ENCODE measurements at places on chromosomes 12 and 14.
A peak's percentile ranks its signal among the peaks of the same experiment; 100 is the strongest.

- peak; percentile 96 for DNase-seq
These were observed 13.2 kb upstream of the SERPINA3 start for GRCh38 chr14:94598816-94599655.

- DNase-seq: no peak
These were observed 8.9 kb upstream of the B4GALNT1 start for GRCh38 chr12:57641699-57642442.

DNA sequence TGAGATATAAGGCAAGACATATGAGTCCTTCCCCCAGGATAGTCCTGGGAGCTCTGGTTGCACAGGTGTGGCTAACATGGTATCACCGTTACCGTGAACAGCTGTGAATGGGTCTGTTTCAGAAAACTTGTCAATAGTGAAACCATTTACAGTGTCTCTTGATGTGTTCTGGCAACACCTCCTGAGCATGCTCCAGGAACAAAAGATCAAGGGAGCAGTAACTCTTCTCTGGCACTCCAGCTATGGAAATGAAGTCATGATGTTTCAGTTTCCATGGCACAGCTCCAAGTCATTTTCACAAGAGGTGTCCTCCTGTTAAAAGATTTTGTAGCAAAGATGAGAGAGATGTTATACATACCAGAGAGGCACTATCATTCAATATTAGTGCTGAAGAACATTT, 253.7 kb downstream of the SNAPC1 start:
- DNase-seq: peak; percentile 53

DNA sequence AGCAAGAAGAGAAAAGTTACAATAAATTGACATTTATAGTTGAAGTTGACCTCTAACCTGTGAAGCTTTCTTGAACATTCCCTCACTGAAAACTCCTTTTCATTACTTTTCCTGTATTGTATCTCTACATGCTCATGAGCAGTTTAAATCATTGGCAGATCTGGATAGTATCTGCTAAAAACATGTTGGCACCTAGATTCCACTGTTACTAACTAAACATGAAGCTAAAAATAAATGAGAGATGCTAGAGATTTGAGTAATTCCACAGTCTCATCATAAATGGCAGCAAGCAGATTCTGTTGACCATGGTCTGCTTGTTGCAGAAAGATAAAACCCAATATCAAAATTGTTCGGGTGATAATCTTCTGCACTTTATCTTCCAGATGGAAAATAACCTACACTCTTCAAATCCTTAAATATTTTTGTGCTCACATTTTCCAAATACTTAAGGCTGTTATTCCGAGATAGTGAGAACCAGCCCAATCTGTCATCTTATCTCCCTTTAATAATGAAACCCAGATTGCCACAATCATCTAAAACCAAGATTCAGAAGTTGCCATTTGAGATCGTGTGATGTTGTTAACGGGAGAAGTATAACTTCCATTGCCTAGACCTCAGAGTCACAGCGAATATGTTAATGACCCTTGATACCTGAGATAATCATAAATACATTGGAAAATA, 171.0 kb upstream of the DAAM1 start:
- peak; percentile 9 for DNase-seq

- DNase-seq: no peak
These were observed 184.2 kb upstream of the DIO3 start for GRCh38 chr14:101377069-101377468.

- peak; percentile 23 for DNase-seq
These were observed 7.7 kb upstream of the HPD start for GRCh38 chr12:121866331-121866730.

DNA sequence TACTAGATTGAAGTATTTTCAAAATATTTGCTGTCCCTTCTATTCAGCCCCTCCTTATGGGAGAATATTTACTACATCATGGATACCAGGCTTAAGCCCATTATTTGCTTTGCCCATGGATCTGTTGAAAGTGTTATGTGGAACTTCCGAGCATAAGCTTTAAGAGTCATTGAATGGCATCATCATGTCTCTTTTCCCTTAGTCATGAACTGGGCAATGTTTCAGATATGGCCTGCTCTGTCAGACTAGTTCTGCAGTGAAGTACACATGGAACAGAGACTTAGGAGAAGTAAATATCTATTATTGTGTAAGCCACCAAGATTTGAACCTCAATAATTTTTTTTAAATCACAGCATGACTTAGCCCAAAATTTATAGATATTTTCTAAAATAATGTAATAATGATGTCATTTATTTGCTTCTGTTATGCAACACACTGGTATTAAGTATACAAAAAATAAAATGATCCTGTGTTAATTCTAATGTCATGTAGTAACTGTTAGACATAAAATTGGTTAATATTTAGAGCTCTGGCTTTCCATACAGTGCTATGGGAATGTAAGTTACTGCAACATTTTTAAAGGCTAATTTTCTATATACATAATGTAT, 1097.3 kb downstream of the SLC16A7 start:
- peak; percentile 1 for DNase-seq

- peak; percentile 94 for DNase-seq
These were observed 78.4 kb upstream of the FUT8 start for GRCh38 chr14:65333943-65334687.

- DNase-seq: peak; percentile 69
These were observed 113.7 kb upstream of the RTL1 start for GRCh38 chr14:101017209-101017608.

DNA sequence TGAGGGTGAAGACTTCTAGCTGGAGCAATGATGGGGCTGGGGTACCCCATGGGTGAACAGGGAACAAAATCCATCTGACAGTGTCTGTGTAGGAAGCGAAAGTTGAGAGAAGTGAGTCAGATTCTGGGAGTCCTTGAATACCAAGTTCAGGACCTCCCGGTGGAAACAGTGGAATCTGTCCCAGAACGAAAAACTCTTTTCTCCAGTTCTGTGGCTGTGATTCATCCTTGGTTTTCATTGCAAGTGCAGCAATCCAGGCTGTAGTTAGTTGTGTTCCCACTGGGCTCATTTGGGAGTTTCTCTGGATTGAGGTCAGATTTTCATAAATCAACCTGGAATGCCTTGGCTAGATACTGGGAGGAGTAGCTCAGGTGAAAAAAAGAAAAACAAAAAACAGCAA, 120.7 kb downstream of the C12orf75 start:
- peak; percentile 91 for DNase-seq

GRCh38 chr12:47387994-47388393, 308.2 kb upstream of the AMIGO2 start:
- DNase-seq: peak; percentile 16

GRCh38 chr12:129903092-129903945, 506 bp downstream of the TMEM132D start:
- DNase-seq: no peak

DNA sequence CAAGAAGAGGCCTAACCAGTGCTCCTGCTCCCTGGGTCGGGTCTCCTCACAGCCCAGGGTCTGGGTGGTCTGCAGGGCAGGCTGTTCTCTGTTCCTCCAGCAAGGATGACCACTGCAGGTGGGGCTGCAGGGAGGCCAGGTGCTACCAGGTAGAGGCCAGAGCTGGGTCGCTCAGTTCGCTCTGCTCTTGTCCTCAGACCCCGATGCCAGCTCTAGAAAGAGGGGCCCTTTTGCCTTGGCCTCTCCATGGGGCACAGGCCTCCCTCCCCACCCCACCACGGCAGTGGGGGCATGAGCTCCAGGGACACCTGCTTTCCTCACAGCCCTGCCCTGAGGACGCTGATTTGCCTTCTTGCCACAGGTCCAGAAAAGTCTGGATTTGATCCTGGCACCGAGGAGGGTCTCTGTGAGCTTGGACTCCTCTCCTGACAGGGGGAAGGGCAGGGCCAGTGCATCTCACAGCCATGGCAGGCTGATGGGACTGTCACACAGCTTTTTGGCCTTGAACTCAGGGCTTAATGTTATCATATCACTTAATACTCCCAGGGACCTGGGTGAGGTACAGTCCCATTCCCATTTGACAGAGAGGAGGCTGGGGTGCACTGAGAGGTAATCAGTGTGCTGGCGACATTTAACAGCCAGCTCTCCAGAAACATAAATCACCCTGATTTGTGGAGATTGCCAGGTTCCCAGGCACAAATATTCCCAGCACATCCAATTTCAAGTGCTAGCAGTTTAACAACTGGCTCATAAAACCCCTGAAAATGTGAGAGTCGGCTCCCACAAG, 273.0 kb upstream of the SFSWAP start:
- DNase-seq: no peak

DNA sequence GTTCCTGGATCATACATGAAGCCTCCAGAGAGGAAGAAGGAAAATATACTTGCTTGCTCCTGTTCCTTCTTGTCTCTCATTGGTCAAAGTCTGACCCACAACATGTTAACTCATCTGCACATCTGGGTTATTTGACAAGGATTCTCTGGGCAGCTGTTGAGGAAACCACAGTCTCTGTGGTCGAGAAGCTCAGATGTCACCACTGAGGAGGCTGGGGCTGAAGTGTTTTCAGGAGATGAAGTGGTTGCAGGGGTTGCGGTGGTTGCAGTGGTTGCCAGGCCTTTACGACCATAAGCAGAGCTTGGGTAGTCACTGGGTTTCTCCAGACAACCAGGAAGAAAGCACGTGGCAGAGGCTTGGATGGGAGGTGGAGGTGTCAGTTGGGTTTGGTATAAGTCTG, 265.0 kb upstream of the LRIG3 start:
- no peak for DNase-seq

DNA sequence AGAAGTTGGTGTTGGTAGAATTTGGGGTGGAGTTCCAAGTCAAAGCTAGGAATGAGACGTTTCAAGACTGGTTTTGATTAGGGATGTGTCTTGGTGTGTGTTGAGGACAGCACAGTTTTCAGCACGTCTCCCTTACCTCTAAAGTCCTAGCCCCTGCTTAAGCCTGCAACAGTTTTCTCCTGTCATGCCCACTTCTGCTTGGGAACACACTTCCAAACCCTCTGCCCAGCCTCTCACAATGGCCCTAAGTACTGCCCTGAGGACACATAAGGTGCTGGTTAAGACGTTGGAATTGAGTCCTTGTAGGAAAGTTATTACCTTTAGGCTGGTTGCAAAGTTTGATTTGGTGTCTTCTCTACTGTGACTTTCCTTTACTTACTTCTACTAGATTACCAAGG, 710 bp upstream of the BMAL2 start:
- DNase-seq: peak; percentile 22

DNA sequence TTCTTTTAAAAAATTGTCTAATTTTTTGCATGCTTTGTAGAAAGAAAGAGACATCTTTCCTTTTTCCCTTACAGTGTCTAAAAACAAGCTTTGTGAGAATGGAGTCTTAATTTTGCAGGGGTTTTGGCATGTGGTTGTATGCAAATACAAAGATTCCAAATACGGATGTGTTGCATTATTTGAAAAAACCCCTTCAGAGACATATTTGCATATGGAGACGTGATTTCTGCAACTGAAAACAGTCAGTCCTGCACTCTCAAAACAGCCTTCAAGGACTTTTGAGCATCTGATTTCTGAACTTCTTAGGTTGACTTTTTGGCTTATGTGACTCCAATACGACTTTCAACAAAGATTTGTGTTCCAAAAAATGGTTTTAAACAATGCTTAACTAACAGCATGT, 7.8 kb downstream of the IRAK3 start:
- DNase-seq: no peak

DNA sequence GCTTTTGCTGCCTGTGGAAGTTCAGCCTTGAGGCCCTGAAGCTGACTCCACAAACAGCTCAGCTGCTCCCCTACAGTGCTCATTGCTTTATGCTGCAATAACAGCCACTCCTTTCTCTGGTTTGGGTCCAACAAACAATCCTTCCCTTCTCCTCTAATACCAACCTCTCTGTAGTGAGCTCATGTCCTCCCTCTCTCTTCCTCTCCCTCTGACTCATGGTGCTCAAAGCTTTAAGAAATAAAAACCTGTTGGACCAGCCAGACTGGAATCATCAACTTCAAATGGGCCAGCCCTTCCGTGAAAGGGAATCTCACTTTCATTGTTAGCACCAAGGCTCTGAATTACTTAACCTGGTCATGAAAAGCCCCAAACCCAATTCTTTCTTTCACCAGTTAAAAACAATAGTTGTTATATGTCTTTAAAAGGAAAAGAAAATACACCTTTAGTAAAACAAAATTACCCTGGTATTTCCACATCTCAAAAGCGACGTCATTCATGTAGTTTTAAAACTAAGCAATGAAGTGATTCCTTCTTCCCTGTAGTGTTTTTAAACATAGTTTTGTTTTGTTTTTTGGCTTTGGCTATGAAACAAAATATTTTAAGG, 126.4 kb downstream of the DUSP6 start:
- DNase-seq: peak; percentile 82

- DNase-seq: peak; percentile 27
These were observed 121.8 kb downstream of the BBS10 start for GRCh38 chr12:76226397-76226796.

DNA sequence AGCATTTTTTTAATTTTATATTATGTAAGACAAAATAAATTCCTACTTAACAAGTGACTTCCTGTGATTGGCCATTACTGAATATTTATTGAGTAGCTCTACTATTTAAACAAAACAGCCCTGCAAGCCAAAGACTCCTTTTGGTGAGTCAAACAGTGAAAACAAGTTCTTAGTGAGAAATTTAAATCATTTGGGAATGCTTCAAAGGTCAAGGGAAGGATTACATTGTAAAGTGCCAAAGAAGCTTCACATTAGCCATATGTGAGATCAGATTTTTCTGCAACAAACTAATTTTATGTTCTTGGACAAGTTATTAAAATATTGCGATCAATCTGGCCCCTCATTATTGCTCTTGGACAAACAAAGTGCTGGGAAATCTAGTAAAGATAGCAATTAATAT, 795.4 kb upstream of the MGAT4C start:
- peak; percentile 6 for DNase-seq

GRCh38 chr14:36363704-36364103, 43.3 kb upstream of the MBIP start:
- no peak for DNase-seq

DNA sequence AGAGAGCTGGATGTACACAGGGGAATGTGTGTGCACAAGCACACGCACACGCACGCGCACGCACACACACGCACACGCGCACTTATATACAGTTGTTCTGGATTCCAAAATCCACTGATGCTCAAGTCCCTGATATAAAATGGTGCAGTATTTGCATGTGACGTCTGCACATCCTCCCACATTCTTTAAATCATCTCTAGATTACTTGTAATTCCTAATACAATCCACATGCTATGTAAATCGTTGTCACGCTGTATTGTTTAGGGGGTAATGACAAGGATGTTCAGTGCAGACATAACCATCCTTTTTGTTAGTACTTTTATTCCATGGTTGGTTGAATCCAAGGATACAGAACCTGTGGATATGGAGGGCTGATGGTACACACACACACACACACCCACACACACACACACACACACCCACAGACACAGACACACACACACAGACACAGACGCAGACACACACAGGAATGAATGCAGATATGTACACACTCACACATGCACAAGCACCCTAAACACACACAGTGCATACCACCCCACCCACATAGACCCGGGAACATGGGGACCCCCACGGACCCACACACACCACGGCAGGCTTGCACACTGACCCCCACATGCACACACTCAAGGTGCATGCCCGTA, 188.5 kb upstream of the PRMT8 start:
- DNase-seq: peak; percentile 64

GRCh38 chr14:99633918-99634317, 11.0 kb upstream of the HHIPL1 start:
- no peak for DNase-seq

All from fibroblast of skin of right biceps (primary cell).